HFFc6 (cell line): ENCODE measurements at places on chromosomes 6 and 20.

- H3K4me1 ChIP-seq, result no peaks in the 10 kb centered on the region
- H3K4me3 ChIP-seq, result no peak overlapping the region
- H3K27me3 ChIP-seq, result peaks cover 6% of the 10 kb centered on the region
- peaks cover 5% of the 10 kb centered on the region; the same call in 1 of the 2 replicates for H3K36me3 ChIP-seq
- DNase-seq, result no peak
These were observed 235.3 kb downstream of the TAF4 start for GRCh38 chr20:61830241-61830930.

DNA sequence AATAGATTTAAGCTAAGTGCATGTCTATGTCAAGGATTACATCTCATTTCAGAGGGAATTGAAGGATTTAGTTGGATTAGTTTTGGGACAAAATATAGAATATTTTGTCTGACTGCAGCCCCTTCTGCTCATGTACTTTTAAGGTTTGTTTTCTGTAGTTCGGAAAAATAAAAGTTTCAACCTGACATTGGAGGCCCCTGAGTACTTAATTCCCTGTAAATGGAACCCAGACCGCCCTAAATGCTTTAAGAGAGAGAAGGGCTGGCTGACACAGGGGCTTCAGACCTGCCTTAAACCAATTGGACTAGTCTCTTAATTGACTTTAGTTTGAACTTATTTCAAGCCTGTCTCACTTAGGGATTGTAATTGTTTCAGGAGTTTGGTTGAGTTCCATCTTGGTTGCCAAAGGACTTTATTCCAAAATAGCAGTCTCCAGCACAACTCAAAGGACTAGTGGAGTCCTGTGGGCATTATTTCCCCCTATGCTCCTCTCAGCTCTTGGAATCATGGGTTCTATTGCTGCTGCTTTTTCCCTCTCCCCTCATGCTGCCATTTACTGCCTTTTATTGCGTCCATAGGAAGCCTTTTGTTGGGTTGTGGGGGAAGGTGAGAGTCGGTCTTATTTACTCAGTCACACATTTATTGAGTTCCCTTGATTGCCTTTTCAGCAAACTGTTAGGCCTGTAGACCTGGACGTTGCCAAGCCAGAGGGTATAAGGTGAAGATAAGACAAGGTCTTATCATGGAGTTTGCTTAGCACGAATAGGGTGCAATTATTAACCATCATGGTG lies 14.5 kb downstream of the BRD2 start:
- H3K4me3 ChIP-seq, result no peak overlapping the region
- peak overlapping the region; percentile 63 for H3K27ac ChIP-seq
- DNase-seq, result no peak
- peaks cover 26% of the 10 kb centered on the region for H3K27me3 ChIP-seq

DNA sequence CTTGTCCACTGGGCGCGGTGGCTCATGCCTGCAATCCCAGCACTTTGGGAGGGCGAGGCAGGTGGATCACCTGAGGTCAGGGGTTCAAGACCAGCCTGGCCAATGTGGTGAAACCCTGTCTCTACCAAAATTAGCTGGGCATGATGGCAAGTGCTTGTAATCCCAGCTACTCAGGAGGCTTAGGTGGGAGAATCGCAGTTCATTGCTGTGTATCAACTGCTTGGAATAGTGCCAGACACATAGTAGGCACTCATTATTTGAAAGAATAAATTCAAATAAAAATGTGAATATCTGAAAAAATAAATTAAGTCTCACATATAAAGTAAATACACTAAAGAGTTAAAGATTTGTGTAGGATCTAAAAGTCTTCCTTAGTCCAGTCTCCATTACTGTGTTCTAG lies 1.9 kb downstream of the PAK1IP1 start:
- no peak for DNase-seq
- H3K4me3 ChIP-seq, result peak overlapping the region; percentile 96; the same call in 1 of the 2 replicates
- H3K27me3 ChIP-seq, result no peaks in the 10 kb centered on the region
- H3K36me3 ChIP-seq, result peaks cover 23% of the 10 kb centered on the region
- peaks cover 25% of the 10 kb centered on the region for H3K4me1 ChIP-seq

- H3K27ac ChIP-seq, result no peak overlapping the region
- H3K4me3 ChIP-seq, result no peak overlapping the region
- no peak for DNase-seq
- peaks cover 1% of the 10 kb centered on the region; the same call in 1 of the 2 replicates for H3K27me3 ChIP-seq
- no peaks in the 10 kb centered on the region for H3K36me3 ChIP-seq
These were observed 133.9 kb upstream of the SOX4 start for GRCh38 chr6:21459641-21460040.

GRCh38 chr6:82720992-82721391 lies 344.6 kb downstream of the UBE3D start:
- no peaks in the 10 kb centered on the region for H3K36me3 ChIP-seq
- H3K4me1 ChIP-seq, result no peaks in the 10 kb centered on the region
- no peak overlapping the region for H3K4me3 ChIP-seq
- H3K27me3 ChIP-seq, result peaks cover 10% of the 10 kb centered on the region; the same call in 1 of the 2 replicates

DNA sequence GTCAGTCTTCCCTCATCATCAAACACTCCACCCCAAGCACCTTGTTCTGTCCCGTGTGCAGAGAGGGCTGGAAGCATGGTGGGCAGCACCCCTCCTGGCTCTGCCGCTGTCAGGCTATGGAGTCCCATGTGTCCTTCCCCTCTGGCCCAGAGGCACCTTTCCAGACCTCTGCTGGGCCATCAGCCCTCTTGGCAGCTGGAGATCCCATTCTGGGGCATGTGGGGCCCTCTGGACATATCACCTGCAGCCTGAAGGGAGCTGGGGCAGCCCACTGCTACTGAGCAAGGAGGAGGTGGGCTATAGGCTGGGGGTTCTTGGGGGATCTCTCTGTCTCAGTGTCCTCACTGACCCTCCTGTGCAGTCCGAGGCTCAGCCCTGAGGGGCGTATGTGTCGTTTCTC lies 42.2 kb downstream of the SUN5 start:
- DNase-seq, result no peak
- no peaks in the 10 kb centered on the region for H3K36me3 ChIP-seq
- peaks cover 58% of the 10 kb centered on the region for H3K27me3 ChIP-seq
- H3K27ac ChIP-seq, result no peak overlapping the region
- H3K4me3 ChIP-seq, result no peak overlapping the region
- no peaks in the 10 kb centered on the region for H3K4me1 ChIP-seq

- H3K27me3 ChIP-seq, result no peaks in the 10 kb centered on the region
- no peak overlapping the region for H3K4me3 ChIP-seq
- H3K36me3 ChIP-seq, result no peaks in the 10 kb centered on the region
- H3K4me1 ChIP-seq, result peaks cover 78% of the 10 kb centered on the region
- H3K27ac ChIP-seq, result no peak overlapping the region
These were observed 235.1 kb downstream of the GJA1 start for GRCh38 chr6:121670511-121670910.
